ENCODE measurements at places on chromosomes 5 and 9.

DNA sequence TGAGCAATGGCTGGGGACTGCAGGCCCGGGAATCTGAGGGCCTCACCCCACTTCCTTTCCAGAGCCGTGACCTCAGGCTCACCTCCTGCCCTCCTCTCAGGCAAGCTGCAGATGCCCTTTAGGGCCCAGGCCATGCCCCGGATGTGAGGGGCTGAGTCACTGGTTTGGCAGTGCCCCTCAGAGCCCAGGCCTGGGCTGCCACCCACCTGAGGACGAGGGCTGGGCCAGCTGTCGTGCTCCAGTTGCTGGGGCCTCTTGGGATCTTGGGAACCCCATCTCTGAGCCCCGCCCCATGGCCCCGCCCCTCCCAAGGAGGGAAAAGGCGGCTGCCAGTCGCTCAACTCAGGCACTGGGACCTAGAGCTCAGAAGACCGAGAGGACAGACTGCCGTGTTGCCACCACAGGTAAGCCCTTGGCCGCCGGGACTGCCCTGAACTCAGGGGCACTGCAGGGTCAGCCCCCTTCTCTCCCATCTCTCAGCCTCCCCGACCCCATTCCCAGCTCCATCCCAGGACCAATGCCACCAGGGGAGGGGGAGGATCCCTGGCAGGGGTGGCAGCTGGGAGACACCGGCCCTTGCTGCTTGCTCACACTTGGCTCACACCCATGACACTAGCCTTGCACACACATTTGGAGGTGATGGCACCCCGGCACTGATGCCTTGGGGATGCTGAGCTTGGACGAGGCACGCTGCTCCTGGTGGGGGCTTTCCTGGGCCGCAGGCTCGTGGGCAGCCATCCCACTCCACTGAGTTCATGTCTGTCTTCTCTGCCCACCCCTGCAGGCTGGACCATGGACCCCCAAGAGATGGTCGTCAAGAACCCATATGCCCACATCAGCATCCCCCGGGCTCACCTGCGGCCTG is at the start of gene CYSRT1:
TSS of gene CYSRT1 (plus strand) at position 345 of the 865 bp plus-strand sequence. CDS start at position 793, 448 bp downstream.
- no peak for DNase-seq

DNA sequence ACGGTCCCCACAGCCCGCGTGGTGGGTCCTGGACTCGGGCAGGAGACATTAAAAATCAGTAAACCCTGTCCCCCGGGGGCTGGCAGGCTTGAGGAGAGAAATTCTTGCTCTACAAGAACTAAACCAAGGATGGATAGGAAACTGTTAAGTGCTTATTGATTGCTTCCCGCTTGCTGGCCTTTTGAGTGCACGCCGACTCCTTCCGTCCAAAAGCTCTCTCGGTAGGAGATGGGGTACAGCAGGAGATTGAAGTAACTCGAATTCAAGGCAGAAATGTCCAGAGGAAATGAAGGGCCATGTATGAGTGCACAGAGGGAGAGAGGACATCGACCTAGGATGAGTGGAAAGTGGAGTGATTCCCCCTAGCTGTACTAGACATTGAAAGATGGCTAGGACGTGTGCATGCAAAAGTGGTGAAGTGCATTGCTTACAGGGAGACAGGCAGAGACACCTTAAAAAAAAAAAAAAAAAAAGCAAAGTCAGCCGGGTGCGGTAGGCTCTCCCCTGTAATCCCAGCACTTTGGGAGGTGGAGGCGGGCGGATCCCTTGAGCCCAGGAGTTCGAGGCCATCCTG is 923 bp downstream of the RECK start:
- DNase-seq, result no peak

- no peak for DNase-seq
Measured at GRCh38 chr9:127170652-127171051, 48.2 kb upstream of the ANGPTL2 start.

DNA sequence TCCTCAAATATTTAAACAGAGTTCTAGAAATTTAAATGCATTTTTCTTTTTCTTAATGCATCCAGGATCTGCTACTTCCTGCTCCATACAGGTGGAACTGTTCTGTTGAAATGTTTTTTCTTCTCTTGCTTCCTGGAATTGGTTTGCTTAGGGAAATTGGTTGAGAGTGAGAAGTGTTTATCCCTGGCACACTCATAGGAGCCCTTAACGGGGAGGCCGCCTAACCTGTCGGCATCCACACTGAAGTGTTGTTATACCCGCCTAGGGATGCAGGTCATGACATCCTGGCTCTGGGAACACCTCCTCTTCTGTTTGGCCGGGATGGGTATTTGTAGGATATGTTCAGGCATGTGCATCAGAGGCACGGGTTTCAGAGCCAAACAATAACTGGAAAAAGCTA is 239.7 kb downstream of the GADD45G start:
- DNase-seq, result peak; percentile 98
